NCI-H345 (cell line): ENCODE measurements at places on chromosomes 5 and 9.
A peak's percentile ranks its signal among the peaks of the same experiment; 100 is the strongest.

- DNase-seq, result no peak
These were observed 103.4 kb downstream of the CFAP95 start for GRCh38 chr9:69923972-69924371.

- DNase-seq, result peak; percentile 56
These were observed at the start of gene GNAQ for GRCh38 chr9:78031444-78031892. Gene GNAQ, minus strand, starts transcription at chr9:78031811. Its CDS starts 576 bp downstream, at chr9:78031235.

- no peak for DNase-seq
These were observed 571.3 kb downstream of the GABRG2 start for GRCh38 chr5:162638849-162639248.

GRCh38 chr5:142509026-142509425 lies 176.9 kb downstream of the FGF1 start:
- DNase-seq, result no peak

- no peak for DNase-seq
These were observed 378.3 kb downstream of the BRINP1 start for GRCh38 chr9:118990949-118991348.

- DNase-seq, result no peak
These were observed 32.0 kb downstream of the SLC6A3 start for GRCh38 chr5:1413211-1413610.

DNA sequence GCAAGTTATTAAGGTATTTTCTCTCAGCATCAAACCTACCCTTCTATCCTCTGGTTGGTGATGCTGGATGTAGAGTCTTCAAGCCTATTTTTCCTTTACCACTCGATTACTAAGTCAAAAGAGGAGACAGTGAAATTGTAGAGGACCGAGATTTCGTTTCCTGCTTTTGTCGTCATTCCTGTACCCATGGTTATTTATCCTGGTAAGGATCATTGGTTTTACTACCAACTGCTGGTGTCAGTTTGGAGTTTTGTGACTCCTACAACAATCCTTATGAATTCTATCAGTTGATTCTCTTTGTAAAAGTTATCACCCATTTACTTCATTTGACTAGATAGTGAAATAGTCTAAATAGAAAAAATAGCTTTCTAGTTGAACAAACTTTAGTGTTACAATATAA lies 2028.2 kb upstream of the ACO1 start:
- no peak for DNase-seq

DNA sequence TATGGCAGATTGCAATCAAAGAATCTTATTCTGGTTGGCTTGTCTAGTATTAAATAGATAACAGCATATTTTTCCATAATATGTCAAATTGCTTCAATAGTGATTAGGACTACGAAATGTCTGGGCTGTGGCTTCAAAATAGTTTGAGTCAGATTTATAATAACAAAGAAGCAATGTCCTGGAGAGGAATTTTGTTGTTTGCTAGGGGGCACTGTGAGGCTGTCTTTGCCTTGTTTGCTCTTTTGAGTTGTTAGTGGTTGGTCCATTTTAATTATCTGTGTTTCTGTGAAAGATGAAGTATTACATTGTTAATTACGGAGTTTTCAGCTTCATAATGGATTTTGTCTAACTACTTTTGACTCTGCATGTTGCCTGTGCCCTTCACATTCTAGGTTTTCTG lies 713.6 kb downstream of the TLE4 start:
- no peak for DNase-seq

DNA sequence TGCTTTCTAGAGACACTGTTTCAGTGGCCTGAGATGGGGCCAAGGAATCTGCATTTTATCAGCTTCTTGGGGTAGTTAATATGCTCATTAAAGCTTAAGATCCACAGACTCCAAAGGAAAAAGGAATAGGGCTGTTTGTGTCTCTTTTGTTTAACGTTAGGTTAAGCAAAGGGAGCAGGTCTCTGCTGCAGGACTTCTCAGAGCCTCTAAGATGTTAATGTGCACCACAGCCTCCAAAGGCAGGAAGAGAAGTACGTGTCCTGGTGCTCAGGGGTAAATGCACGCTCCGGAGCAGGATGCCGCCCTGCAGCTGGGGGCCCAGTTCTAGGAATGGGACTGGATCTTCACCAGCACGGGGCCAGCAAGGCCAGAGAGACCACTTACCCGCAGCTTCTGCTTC lies 19.6 kb downstream of the SPARC start:
- DNase-seq, result no peak

GRCh38 chr5:58666141-58666540 lies 83.3 kb downstream of the RAB3C start:
- DNase-seq, result no peak

- DNase-seq, result no peak
These were observed 28.8 kb upstream of the ROR2 start for GRCh38 chr9:91978740-91979414.

DNA sequence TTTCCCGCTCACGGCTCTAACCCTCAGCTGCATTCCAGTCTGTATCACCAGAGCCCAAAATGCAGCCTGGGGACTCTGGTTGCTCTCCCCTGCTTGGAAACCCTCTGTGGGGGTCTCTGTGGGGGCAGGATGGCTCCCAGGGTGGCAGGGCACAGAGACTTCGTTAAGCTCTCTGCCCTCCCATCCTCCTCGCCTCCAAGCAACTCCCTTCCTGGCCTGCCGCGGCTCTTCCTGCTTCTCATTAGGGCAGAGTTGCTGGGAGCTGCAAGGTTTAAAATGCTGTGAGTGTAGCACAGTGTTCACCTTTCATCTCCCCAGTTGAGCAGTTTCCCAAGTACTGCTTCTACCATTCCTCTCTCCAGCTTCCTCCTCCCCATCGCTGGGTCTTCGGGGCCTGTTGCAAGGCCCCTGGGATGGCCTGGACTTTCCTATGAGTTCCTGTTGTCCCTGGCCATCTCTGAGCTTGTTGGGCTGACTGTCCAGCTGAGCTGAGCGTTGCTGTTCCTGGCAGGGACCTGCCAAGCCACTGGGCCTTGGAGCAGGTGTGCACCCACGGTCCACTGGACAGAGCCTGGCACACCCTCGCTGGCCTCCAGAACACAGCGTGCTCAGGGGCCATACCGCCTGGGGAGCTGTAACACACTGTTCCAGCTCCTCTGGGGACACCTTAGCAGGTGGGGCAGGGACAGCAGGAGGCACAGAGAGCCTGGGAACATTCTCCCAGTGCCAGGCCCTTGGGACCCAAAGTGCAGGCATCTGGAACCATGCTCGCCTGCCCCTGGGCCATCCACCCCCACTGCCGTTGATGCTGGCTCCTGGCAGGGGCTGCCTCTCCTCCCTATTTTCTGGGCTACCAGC lies 188.4 kb downstream of the C9orf50 start:
- DNase-seq, result no peak

DNA sequence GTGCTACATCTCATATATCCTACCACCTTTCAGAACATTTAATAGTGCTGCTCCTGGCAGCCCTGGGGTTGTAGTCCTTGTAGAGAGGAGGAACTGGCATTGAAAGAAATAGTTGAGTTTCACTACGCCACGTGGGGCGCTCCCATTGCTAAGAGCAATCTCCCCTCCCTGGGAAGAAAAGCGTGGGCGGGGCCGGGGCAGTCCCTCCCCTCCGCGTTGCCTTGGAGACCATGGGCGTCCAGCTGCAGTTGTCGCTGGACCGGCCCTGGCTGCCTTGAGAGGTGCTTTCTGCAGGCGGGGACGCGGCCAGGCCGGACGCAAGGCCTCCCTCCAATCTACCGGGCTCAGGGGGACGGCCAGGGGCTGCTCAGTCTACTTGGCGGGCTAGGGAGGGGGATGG lies 368 bp upstream of the CCDC180 start:
- no peak for DNase-seq

DNA sequence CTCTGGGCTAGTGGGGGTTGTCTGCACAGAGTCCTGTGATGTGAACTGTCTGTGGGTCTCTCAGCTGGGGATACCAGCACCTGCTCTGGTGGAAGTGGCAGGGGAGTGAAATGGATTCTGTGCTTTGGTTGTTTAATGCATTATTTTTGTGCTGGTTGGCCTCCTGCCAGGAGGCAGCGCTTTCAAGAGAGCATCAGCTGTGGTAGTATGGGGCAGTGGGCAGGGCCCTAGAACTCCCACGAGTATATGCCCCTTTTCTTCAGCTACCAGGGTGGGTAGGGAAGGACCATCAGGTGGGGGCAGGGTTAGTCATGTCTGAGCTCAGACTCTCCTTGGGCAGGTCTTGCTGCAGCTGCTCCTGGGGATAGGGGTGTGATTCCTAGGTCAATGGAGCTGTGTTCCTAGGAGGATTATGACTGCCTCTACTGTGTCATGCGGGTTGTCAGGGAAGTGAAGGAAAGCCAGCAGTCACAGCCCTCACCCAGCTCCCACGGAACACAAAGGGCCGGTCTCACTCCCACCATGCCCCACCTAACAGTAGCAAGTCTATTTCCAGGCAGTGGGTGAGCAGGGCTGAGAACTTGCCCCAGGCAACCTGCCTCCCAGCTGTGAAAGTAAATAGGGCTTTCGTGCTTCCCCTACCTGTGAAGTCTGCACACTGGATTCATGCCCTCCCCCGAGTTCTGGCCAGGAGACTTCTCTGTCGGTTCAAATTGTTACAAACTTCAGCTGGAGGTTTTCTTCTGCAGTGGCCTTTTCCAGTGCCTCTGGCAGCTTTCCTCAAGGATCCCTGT lies 25.7 kb upstream of the FAM81B start:
- DNase-seq, result peak; percentile 55

- no peak for DNase-seq
These were observed 141.3 kb upstream of the ZNF618 start for GRCh38 chr9:113734826-113735225.

- no peak for DNase-seq
These were observed 271.7 kb downstream of the HTR1A start for GRCh38 chr5:63690546-63690945.

- no peak for DNase-seq
These were observed 241.5 kb upstream of the PAPPA start for GRCh38 chr9:115912086-115912485.

GRCh38 chr9:104682642-104683041 lies 11.7 kb upstream of the OR13D1 start:
- peak; percentile 63 for DNase-seq

GRCh38 chr9:123422635-123423310 lies 66.8 kb downstream of the CRB2 start:
- no peak for DNase-seq

DNA sequence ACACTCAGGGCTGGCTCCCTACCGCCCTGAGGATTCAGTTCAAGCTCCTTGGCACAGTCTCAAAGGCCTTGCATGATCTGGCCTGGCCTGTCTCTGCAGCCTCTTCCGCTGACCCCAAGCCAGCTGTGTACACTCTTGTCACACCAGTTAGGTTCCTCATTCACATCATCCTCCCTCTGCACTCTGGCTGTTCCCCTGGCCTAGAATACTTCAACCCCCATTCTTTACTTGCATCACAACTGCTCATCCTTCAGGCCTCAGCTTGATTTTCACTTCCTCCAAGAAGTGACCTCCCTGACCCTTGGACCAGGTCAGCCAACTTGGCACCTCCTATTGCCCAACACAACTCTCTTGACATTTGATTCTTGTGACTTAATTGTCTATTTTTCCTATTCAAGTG lies 18.9 kb upstream of the PFDN1 start:
- no peak for DNase-seq

DNA sequence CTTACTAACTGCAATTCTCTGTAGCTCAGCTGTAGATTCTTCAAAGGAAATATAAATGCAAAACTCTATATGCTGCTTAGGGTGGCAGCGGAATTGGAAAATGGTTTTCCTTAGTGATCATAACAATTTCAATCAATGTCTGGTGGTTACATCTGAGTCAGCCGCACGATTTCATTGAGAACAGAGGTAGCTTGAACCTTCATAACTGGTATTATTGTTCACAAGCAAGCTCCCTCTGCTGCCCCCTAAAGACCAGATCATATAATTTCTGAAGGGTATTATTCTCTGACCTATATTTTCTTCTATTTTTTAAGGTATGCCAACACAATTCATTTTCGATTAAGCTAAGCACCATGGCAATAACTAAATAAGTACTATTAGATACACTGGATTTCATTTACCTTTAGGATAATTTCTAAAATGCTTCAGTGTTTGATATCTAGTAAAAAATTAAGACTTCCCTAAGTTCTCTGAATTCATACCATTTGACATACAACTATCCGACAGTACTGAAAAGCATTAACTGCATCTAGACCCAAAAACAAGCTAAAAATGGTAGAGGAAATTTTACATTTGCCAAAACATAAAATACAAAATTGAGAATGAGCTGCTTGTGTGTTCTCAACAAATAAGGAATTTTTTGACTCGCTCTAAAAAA lies 181.1 kb upstream of the SPEF2 start:
- no peak for DNase-seq

DNA sequence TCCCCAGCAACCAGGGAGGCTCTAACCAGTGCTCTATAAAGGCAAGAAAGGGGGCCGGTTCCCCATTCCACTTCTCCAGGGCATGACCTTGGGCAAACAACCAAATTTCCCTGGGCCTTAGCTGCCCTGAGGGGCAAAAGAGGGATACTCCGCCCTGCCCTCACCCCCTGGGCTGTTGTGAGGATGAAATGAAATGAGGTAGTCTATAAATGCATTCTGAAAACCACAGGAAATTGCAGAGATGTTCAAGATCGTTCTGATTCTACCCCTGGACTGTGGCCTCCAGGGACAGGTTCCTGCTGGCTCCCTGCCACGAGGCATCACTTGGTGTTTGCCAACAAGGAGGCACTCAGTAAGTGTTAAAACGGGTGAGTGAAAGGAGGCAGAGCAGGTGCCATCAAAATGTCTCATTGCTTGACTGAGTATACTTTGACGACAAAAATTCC lies 5.7 kb downstream of the RAPGEF1 start:
- peak; percentile 38 for DNase-seq

DNA sequence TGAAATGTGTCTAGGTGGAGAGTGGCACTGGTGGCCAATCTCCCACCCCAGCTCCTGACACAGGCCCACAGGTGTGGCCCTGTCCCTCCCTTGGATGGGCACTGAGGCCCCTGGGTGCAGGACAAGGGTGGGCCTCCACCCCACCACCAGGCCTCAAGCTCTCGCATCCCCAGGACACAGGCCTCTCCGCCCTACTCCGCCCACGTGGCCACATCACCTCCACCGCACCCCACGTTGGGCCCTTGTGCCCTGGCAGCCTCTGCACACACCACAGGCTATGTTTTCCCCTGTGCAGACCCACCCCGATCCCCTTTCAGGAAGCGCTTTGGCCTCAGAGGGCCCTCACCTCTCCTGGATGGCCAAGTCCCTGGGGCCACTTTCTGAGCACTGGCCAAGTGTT lies 54.7 kb downstream of the SECISBP2 start:
- DNase-seq, result no peak

GRCh38 chr5:81942746-81943145 lies 29.1 kb upstream of the ATG10 start:
- DNase-seq, result no peak

- DNase-seq, result no peak
These were observed 10.4 kb downstream of the FCN2 start for GRCh38 chr9:134891053-134891452.

DNA sequence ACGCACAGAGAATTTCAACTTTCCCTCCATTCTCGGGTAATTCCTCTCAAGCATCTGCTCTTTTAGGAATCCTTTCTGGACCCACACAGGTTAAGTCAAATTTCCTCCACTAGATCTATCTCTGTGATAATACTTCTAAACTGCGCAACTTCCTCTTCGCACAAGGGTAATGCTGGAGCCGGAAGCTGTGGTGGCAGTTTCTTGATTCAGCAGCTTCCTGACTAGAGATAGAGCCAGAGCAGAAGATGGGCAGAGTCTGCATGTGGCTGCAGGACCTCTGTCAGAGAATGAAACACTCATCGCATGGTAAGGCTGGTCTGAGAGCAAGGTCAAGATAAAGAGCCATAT lies 11.1 kb upstream of the CDC42SE2 start:
- no peak for DNase-seq

GRCh38 chr5:84255315-84255714 lies 129.4 kb downstream of the EDIL3 start:
- no peak for DNase-seq

- DNase-seq, result no peak
These were observed 830.4 kb upstream of the ZNF608 start for GRCh38 chr5:125576822-125577221.
